ENCODE measurements at places on chromosomes 6 and 20. TPM values are rescaled to one million over a fixed set of nuclear protein-coding genes. Genes with fewer than 3 reads are reported as not detected.

DNA sequence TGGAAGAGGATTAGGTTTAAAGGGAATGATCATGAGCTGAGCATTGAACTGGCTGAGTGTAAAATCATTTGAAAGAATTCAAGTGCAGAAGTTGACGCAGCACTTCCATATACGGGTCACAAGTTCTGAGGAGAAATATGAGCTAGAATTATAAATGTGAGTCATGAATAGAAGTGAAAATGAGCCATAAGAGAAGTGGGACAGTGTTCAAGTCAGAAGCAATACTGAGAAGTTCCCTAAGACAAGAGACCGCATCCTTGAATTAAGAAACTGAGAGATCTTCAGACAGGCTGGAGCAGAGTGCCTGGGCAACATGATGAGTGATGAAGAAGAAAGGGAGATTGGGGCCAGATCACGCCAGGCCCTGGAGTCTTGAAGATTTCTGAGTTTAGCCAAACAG, 209.7 kb downstream of the TBX18 start:
- DNase-seq: no peak

DNA sequence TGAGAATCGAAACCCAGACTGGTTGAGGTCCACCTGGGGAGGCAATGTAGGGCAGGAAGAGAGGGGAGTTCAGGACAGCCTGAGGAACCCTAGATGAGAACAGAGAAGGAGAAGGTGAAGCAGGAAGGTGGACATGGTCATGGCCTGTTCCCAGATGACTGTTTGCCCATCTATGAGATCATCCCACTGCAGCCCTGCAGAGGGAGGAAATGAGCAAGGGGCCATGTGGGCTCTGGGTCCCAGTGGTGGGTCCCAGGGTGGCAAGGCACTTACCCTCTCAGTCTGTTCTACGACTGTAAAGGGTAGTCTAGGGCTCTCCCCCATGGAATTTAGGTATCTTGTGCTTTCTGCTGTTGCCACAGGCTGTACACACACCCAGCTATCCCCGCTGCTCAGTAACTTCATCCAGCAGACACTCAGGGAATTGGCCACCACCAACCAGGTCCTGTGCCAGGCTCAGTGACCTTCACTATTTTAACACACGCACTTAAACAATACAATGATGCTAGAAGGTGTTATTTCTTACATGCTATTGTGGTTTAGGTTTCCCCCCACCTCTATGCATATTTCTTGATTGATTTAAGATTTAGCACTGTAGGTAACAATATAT, 89.8 kb downstream of the TOX2 start:
- no peak for DNase-seq

GRCh38 chr6:39565956-39566355, 159.3 kb downstream of the KIF6 start:
- no peak for DNase-seq

DNA sequence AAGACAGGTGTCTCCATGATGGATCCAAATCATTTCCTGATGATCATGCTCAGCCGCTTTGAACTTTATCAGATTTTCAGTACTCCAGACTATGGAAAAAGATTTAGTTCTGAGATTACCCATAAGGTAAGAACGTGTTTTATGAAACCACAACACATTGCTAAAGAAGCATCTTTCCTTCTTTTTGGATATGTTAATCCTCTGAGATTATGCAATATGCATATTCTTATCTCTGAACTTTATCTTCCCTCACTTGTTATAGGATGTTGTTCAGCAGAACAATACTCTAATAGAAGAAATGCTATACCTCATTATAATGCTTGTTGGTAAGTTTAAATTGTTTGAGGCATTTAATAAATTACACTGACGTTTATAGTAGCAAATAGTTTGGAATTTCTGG, 78.2 kb downstream of the PRPH2 start:
- DNase-seq: no peak

DNA sequence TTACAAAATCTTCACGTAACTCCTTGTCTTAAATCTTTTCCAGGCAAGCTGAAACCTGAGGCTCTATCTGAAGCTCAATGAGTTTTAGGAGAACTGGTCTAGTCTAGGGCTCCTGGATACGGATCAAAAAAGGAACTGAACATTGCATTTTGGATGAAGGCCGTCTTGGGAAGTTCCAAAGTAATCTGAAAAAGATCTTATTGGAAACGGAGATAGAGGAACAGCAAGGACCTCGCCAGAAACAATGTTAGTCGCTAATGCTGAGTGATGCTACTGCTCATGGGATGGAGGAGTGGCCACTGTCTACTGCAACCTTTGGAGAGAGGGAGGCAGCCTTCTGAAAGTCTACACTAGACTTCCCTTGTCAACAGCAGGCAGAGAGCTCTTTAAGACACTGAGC, 91.4 kb upstream of the ATXN1 start:
- no peak for DNase-seq

Gene TFAP2B
- total RNA-seq: not detected

Gene SPINT4
- total RNA-seq: not detected

All from OCI-LY7 (cell line).